ENCODE measurements at places on chromosomes 6 and 20.
A peak's percentile ranks its signal among the peaks of the same experiment; 100 is the strongest.

DNA sequence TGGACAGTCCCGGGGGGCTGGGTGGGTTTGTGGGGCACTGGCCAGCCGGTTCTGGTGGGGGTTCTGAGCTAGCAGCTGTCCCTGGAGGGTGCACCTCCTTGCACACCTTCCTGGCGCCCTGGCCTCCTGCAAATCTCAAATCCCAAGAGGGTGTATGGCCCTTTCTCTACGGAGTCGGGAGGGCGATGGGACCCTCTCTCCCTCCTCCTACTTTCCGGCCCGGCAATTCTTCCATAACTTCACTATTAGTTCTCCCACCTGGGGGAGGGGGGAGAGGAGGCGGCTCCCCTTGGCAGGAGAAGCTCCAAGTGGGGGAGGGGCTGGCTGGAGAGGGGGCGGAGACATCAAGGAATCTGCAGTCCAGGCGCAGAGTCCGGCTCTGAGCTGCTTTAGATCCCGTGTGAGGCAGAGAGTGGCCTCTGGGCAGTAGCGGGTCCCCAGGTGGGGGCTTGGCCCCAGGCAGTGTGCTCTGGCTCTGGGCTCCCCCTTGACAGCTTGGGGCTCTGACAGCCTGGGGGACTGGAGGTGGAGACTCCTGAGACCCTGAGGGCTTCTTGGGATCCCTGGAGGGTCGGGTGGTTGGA lies 1.4 kb upstream of the LAMA5 start:
- DNase-seq, result no peak

- no peak for DNase-seq
These were observed 1.7 kb upstream of the SIGLEC1 start for GRCh38 chr20:3714092-3714491.

GRCh38 chr20:25277941-25278521 lies 30.1 kb downstream of the PYGB start:
- DNase-seq, result no peak

DNA sequence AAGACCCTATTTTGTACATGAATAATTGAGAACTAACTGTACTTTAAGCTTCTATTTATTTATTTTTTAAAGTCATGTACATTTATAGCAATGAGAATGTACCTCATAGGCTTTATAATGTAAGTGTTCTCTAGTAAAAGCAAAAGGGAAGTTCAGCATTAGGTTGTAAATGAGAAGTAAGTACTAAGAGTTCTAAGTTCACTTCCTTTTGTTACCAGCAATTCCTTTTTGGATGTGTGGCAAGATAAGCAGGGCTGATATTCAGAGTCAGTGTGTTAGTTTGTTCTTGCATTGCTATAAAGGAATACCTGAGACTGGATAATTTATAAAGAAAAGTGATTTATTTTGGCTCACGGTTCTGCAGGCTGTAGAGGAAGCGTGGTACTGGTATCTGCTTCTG lies 54.0 kb upstream of the CCN2 start:
- no peak for DNase-seq

DNA sequence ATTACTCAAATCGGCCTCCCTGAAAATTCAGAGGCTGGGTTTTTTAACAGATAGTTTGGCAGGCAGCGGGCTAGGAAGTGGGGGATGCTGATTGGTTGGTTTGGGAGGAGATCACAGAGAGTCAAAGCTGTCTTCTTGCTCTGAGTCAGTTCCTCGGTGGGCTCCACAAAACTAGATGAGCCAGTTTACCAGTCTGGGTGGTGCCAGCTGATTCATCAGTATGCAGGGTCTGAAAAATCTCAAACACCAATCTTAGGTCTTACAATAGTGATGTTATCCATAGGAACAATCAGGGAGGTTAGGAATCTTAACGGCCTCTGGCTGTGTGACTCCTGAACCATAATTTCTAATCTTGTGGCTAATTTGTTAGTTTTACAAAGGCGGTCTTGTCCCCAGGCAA lies 190.7 kb downstream of the C6orf118 start:
- no peak for DNase-seq

- no peak for DNase-seq
These were observed 70.4 kb upstream of the SYNJ2 start for GRCh38 chr6:157911278-157911677.

DNA sequence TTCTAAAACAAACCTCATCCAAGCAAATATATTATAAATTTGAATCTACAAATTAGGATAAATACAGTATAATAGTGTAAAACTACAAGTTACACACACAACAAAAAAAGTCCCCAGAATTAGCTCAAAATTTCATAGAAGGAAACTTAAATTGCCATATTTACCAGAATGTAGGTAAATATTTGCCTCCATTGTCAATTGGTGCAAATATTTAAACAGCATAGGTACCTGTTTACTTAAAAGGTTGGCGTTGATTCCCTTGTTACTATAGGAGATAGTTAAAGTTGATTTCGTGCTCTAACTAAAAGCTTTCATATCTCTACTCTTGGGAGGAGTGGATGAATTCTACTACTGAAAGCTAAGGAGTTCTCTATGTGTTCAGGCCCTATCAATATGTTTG lies 111.6 kb upstream of the TENT5A start:
- no peak for DNase-seq

DNA sequence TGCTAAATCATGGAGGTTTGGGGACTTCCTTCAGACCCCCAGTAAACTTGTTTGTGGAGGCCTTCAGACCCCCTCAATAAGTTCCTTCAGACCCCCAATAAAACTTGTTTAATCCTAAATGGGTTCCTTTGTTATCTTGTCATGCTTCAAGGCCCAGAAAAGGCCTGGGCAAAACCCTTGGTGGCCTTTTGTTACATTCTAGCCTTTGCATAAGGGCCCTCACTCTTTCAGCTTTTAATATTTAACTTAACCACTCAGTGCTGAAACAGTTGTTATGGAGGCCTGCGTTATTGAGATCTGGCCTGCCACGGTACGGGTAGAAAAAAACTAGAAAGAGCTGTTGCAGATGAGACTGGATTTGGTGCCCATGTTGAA lies 4.3 kb upstream of the DYNLRB1 start:
- no peak for DNase-seq

DNA sequence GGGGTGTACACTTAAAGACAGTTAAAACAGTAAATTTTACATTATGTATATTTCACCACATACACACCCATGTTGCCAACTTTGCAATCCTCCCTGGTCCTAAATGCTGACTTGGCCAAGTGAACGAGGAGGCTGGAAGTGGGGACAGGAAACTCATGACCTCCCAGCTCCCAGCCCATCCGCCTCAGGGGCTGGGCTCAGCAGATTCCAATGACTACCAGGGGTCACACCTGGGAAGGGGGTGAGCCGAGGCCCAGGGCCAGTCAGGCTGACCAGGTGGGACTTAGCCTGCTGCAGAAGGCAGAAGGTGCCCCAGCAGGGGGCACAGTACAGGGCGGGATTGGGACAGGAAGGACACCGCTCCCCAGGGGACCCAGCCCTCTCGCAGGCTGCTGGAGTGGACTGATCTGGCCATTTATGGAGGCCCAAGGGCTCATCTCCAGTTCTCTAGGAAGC lies 2.4 kb downstream of the SIGLEC1 start:
- DNase-seq, result no peak

GRCh38 chr20:51531141-51531710 lies 11.3 kb downstream of the NFATC2 start:
- no peak for DNase-seq

GRCh38 chr6:27893836-27894807 lies 18.1 kb downstream of the OR2B2 start:
- DNase-seq, result peak; percentile 89

GRCh38 chr6:169075211-169075914 lies 178.3 kb downstream of the THBS2 start:
- no peak for DNase-seq

DNA sequence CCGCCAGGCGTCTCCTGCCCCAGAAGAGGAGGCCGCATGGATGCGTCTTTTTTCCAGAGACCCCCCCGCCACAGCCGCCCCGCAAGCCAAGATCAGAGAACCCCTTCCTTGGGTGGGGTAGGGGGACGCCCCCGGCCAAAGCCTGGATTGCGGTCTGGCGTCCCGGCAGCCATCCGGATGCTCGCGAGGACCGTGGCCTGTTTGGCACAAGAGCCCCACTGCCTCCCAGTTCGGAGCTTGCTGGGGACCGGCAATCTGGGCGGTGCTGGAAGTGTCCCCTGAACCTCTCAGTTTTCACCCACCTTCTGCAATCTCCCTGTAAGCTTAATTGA lies 924 bp downstream of the FAM162B start:
- no peak for DNase-seq

Measured in NCI-H2081 treated with DMSO at 0.1 percent for 48 hours (cell line).